Astrocyte (in vitro differentiated cells and primary cell): ENCODE measurements at places on chromosomes 5 and 9. TPM values are rescaled to one million over a fixed set of nuclear protein-coding genes. Genes with fewer than 3 reads are reported as not detected.
A peak's percentile ranks its signal among the peaks of the same experiment; 100 is the strongest.

DNA sequence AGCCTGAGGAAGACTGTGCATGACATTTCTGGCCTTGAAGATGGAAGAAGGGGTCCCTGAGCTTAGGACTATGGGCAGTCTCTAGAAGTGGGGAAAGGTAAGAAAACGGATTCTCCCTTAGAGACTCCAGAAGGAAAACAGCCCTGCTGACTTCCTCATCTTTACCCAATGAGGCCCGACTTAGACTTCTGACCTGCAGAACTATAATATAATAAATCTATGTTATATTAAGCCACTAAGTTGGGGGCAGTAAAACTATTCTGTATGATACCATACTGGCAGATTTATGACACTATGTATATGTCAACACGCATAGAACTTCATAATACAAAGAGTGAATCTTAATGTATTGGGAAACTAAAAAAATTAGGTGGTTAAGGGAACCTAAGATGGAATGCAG, 422.0 kb downstream of the PLK2 start:
- DNase-seq = no peak

Gene NR5A1
- 0.26 TPM in 1 of 2 replicates, not detected in the other for total RNA-seq

DNA sequence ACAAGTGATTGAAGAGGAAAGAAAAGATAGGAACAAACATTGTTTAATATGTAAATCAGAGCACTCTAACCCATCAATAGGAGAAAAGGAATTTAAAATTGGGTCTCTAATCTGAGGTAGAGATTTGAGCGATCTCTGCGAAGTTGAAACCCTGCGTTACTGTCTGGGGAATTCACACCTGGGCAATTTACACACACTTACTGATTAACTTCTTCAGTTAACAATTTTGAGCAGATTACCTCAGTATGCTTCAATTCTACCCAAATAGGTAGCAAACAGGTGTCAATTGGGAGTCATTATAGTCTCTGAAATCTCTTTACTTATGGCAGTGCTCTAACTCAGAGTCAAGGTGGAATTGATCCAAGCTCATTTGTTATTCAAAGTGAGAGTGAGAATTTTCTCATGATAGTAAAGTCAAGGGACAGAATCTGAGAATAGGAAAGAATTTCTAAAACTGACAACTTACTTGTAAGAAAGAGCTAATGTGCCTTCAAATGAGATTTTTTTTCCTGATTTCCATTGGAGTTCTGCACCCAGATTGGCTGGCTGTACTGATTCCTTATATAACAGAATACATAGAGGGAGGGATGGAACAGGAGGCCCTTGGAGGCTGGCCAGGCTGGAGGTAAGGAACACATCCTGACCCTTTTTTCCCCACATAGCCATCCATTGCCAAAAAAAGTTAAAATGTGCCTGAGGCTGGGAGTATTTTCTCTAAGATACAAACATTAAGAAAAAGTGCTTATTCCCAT, 27.1 kb upstream of the IFNA14 start:
- no peak for DNase-seq

- DNase-seq = no peak
Measured at GRCh38 chr5:116216246-116216645, 131.4 kb downstream of the COMMD10 start.

DNA sequence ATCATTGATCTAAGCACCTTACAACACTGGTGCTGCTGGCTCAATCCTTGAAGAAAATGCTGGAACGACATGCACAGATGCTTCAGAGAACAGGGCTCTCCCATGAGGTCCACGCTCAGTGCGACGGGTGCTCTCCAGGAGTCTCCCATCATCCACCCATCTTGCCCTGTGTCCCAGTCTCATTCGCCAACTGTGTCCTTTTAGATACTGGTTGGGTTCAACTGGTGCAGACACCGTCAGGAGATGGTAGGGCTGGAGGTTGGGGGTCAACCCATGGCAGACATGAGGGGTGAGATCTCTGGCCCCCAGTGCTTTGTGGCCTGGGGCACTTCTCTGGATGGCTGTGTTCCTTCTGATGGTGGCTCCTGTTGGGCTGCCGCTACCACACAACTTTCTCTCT, 1.6 kb upstream of the OBP2B start:
- no peak for DNase-seq

GRCh38 chr5:442335-443238, at the start of gene EXOC3:
TSS of gene EXOC3 (plus strand) at chr5:443176. CDS start at chr5:446206, 3,030 bp downstream.
- peak; percentile 38 for DNase-seq

Gene NR2F1
- total RNA-seq = 4.3 and 5.1 TPM in 2 replicates
